ENCODE measurements at places on chromosomes 16 and 17.

- DNase-seq = no peak
Observed at GRCh38 chr17:57406131-57406980, 150.0 kb downstream of the MSI2 start.

DNA sequence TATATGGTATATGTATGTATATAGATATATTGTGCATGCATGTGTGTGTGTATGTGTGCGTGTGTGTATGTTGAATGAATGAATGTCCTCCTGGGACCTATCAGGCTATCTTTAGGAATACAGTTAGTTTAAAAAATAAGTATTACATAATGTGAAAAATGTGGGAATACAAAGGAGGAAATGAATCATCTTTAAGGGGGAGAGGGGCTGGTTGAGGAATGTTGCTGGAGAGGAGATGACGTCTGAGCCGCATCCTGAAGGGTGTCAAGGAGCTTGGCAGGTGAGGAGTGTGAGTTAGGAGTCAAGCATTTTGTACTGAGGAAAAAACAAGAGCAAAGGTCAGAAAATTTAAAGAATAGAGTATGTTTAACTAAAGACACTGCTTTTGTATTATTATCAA is 62.4 kb upstream of the NLK start:
- no peak for DNase-seq

DNA sequence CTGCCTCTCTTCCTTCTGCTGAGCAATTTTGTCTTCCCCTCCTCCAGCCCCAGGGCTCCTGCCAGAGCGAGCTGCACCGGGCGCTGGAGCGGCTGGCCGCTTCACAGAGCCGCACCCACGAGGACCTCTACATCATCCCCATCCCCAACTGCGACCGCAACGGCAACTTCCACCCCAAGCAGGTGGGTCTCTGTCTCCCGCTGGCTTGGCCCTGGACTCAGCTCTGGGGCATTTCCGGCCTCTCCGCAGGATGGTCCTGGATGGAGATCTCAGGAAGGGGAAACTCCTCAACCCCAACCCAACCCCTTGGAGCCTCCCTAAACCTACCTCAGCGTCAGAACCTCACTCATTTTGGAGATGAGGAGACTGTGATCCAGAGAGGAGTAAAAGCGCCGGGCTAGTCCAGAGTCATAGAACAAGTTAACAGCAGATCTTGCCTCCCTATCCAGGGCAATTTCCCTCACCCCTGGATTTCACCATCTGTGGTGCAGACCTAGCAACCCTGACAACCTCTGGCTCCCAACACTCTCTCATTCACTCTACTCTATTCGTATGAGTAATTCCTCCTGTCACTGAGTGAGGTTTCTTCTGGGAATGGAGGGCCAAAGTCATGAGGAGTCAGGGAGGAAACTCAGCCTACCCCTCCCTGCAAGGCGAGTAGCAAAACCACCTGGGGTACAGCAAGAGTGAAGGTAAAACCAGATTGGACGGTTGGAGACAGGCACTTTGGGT is 10.8 kb downstream of the IGFBP4 start:
- DNase-seq = no peak

- DNase-seq = no peak
Observed at GRCh38 chr16:81189100-81189664, 49.3 kb upstream of the BCO1 start.

DNA sequence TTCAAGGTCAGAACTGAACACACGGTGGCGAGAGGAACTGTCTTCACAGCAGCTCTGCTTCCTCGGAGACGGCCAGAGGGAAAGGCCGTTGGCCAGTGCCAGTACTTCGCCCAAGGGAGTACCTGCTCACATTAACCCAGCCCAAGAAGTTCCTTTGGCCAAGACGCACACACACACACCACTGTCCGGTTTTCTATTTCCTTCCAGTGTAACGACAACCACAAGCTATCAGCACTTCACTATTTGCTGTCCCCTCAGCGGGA is 744 bp upstream of the GGNBP2 start:
- DNase-seq = no peak

DNA sequence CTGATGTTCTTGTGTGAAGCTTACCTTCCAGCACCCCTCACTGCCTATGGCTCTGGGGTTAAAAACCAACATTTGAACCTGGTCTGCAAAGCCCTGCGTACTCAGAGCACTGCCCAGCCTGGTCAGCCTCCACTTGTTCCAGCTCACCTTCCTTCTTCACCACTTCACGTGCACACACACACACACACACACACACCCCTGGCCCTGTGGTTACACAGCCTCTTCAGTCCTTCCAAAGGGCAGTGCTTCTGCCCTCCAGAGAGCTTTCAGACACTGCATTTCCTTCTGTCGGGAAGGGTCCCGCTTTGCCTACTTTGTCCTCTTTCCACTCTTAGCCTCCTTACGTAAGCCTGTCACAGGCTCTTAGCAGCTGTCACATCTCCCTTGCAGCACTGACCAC is 9.6 kb upstream of the TMEM220 start:
- DNase-seq = no peak

GRCh38 chr17:68704871-68705713 is 103.9 kb upstream of the FAM20A start:
- DNase-seq = no peak

All from stimulated activated CD4-positive, alpha-beta T cell treated with anti-CD3 and anti-CD28 coated beads, Interleukin-15, amount 100 ng/mL, for 48 hours (primary cell).